ENCODE measurements at places on chromosomes 2 and 18. TPM values are rescaled to one million over a fixed set of nuclear protein-coding genes. Genes with fewer than 3 reads are reported as not detected.

DSG3 gene
- 0.16 TPM for total RNA-seq

IGFBP5 gene
- 213 TPM for total RNA-seq

ME2 gene
- 19.2 TPM for total RNA-seq

KYNU gene
- 1.6 TPM for total RNA-seq

LTBP1 gene
- 836 TPM for total RNA-seq

SP9 gene
- total RNA-seq: not detected

ATP6V1B1 gene
- 0.79 TPM for total RNA-seq

FN1 gene
- 2,780 TPM for total RNA-seq

AMER3 gene
- under 0.01 TPM for total RNA-seq

Data from bronchial smooth muscle cell (primary cell).